NCI-H1436 treated with DMSO at 0.1 percent for 48 hours (cell line): ENCODE measurements at places on chromosomes 3 and 15.

- no peak for DNase-seq
Measured at GRCh38 chr3:69811452-69812401, 72.5 kb downstream of the MITF start.

DNA sequence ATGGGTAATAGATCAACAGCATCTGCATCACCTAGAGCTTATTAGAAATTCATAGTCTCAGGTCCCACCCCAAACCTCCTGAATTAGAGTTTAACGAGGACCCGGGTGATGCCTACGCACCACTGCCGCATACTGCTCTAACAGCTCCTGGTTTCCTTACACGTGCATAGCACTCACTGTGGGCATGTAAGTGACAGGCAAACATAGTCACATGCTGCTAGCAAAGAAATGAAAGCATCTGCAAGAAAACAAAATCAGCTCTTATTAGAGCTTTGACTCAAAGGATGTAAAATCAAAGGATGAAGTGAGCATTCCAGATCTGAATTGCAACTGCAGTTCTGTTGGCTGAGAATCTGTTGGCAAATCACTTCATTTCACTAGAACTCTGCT lies 19.1 kb upstream of the RIOX2 start:
- DNase-seq = no peak

DNA sequence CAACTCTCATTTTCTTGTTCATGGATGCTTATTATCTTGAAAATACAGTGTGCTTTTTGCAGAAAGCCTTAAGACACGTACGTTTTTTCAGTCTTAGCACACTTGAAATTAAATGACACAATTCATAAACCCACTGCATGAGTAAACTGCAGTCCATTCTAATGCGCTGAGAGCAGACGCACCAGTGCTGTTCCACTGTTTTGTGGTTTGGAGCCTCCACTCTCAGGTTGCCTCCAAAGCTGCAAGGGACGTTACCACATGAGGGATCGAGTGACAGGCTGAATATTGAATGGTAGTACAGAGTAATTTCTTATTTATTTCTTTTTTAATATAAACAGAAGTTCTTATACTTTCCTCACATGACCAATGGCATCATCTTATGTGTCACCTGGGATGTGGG lies 12.3 kb downstream of the IQCH start:
- DNase-seq = no peak

- DNase-seq = no peak
Measured at GRCh38 chr15:41958002-41958420, 14.3 kb downstream of the EHD4 start.

- DNase-seq = no peak
Measured at GRCh38 chr3:9384141-9384828, 13.1 kb upstream of the SETD5 start.

DNA sequence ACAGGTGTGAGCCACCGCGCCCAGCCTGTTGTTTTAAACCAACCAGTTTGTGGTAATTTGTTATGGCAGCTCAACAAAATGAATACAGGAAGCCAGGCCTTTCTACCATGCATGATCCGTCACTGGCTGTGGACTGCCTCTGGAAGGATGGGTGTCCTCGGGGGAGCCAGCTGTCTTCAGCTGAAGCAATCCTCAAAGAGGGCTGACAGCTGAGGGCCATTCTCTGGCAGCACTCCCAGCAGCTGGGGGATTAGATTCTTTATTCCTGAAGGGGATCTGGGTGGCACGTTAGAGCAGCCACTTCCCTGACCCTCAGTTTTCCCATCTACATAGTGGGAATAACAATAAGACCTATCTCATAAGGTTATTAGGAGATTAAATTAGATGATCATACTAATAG lies 24.4 kb downstream of the POLR2M start:
- DNase-seq = no peak

DNA sequence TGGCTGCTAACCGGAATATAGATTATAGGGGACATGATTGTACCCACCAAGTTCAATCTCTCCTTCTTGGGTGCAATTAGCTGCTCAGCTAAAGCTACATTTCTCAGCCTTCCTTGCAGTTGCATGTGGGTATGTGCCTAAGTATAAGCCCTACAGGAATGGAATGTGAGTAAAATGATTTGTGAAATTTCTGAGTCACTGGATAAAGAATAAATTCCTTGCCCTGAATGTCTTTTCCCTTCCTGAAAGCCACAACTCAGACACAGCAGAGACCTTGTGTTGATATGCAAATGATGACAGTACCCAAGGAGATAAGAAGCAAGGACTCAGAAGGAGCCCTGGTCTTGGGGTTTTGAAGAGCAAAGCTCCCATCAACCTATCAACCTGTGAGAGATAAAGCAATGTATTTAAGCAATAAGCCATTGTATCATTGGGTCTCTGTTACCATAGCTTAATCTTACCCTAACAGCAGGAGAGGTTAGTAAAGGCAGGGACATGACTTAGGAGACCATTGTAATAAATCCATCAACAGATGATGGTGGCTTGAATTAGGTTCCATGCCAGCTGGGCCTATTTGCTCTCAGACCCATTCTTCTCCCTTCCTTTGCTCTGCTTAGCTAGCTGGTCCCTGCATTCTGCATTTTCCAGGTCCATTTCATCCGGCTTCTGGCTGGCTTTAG lies 25.6 kb upstream of the ZNF280D start:
- no peak for DNase-seq

GRCh38 chr3:4818986-4819693 lies 160.1 kb upstream of the BHLHE40 start:
- no peak for DNase-seq
